Activated naive CD4-positive, alpha-beta T cell (primary cell): ENCODE measurements at places on chromosomes 2 and 18.

GRCh38 chr2:35962585-35963146, 392.9 kb upstream of the CRIM1 start:
- DNase-seq: no peak

DNA sequence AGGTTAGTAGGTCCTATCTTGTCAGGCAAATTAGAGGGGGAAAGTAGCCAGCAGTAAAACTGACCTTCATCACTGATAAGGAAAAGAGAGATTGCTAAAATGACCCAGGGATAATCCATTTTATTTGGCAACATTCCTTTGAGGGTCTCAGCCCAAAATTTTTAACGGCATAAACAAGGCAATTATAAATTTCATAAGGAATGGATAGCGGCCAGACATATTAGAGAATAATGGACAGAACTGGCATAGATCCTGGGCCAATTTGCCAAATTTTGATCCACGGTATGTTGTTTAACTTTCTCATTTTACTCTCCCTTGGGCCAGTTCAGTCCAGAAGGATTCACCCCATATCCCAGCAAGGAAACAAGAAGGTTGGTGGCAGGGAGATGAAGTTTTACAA, 170.4 kb upstream of the BCL2L11 start:
- no peak for DNase-seq

- DNase-seq: peak; percentile 55
These were observed 20.9 kb upstream of the COL6A3 start for GRCh38 chr2:237434866-237435311.

DNA sequence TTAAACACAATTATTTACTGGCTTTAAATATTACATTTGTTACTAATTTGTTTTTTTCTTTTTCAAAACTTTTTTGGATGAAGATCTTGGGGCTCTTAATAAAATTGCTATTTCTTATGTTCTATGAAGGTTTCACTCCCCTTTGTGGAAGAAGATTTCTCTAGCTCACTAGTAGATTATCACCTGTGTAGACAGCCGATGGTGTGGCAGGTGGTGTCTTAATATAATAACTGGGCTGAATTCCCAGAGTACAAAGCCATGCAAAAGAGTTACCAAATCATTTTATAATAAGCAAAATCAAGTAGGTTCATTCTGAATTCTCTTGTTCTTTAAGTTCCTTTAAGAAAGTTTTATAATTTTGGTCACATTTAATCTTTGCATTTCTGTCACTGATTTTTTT, 233.7 kb downstream of the CCDC102B start:
- no peak for DNase-seq

GRCh38 chr2:217847115-217847514, 155.7 kb downstream of the TNS1 start:
- no peak for DNase-seq

- DNase-seq: no peak
These were observed 133.7 kb upstream of the MEIS1 start for GRCh38 chr2:66301022-66301766.

DNA sequence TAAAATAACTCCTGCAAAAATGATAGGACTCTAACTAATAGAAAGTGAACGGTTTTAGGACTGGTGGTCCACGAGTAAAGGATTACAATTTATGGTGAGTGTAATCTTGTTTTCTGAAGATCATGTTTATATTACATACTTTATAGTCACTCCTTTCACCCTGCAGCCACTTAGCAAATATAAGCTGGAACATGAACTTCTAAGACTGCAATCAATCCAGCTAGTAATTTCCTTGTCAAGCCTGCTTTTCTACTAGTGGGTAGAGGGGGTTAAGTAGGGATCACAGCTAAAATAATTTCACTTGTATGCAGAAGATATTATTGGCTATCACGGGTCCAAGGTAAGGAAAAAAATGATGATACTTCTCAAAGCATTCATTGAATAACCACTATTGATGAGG, 125.5 kb upstream of the NETO1 start:
- DNase-seq: no peak

DNA sequence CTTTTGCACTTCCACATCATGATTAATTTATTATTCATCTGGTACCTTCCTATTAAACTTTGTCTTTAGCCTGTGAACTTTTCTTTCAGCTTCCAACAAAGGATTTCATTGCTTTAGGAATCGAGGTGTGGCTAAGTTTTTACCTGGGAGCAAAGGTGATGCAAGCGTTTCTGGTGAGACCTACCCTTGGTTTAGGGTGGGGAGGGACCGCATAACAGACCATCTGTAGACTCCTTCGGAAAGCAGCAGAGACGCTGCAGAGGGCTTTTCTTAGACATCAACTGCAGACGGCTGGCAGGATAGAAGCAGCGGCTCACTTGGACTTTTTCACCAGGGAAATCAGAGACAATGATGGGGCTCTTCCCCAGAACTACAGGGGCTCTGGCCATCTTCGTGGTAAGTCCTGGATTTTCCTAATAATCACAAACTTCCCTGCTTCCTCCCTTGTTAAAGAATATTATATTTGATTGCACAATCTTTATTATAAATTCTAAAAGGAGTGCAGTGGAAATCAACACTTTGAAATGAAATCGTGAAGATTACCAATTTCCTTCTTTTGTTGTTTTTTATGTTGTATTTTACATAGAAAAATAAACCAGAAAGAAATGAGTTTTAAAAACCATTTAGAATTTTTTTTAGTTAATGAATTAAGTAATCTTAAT, at the start of gene DSG3:
TSS of gene DSG3 (plus strand) at position 212 of the 662 bp plus-strand sequence. CDS start at position 349, 137 bp downstream.
- no peak for DNase-seq

DNA sequence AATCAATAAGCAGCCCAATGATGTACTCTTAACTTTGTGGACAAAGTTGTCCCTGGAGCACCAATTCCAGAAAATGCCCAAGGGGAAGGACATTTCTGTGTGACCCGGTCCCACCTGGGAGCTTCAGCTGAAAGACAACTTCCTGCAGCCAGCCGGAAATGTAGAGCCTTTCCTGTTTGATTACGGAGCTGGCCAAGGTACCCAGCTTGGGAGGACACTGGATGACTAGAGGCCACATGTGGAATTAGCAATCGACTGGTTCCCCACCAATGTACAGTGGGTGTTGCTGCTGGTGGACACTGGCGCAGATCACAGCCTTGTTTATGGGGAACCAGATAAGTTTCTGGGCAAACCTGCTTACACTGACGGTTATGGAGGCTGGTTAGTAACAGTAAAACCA, 53.0 kb upstream of the ZC3H15 start:
- DNase-seq: no peak

DNA sequence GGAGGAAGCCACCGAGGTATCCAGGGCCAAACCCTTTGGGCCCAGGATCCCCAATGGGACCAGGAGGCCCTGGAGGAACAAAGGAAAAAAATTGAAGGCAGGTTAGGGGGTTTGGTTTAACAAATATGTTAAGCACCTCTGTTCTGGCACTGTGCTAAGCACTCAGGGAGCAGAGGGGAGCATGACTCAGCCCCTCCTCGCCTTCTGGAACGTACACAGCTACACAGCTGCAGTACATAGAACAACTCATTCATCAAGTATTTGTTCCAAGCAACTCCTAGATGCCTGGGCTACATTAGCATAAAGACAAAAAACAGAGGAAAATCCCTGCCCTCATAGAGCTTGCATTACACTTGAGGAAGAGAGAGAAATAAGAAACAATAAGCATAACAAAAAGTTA, 153.6 kb downstream of the COL4A4 start:
- no peak for DNase-seq

DNA sequence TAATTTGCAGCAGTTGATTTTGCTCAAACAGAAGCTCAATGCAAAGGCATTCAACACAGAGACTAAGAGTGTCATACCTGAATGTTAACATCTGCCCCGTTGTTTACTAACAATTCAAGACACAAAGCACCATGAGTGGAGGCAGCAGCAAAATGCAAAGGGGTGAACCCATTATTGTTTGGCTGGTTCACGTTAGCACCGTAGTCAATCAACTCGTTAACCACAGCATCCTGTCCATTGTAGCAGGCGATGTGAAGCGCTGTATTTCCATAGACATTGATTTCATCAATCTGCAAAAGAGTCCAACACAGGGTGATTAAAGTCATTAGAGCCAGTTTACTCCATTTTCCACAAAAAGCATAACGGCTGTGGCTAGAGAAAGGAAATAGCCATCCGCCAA, 189.3 kb downstream of the ANKRD44 start:
- no peak for DNase-seq
